Right renal cortex interstitium (tissue), 3 donors: ENCODE measurements at places on chromosomes 4 and X. TPM values are rescaled to one million over a fixed set of nuclear protein-coding genes. Genes with fewer than 3 reads are reported as not detected.

The MAGEA4 gene
- not detected for polyA plus RNA-seq

The CD40LG gene
- polyA plus RNA-seq, result 0.07 TPM

The TEX13D gene
- not detected for polyA plus RNA-seq

The GPR50 gene
- polyA plus RNA-seq, result not detected

The SPRY1 gene
- 89.6 TPM for polyA plus RNA-seq

The DCX gene
- polyA plus RNA-seq, result 1.8 TPM

The H2BW2 gene
- 0.89 TPM for polyA plus RNA-seq

The CBLL2 gene
- polyA plus RNA-seq, result not detected

The MTHFD2L gene
- polyA plus RNA-seq, result 20.9 TPM

The ASMT gene
- not detected for polyA plus RNA-seq

The TLR1 gene
- 5.7 TPM for polyA plus RNA-seq

The MAGT1 gene
- 97.5 TPM for polyA plus RNA-seq

The ARAP2 gene
- polyA plus RNA-seq, result 7.1 TPM

- no peak for DNase-seq
Measured at GRCh38 chr4:185859111-185859510, 47.1 kb upstream of the SORBS2 start.

- DNase-seq, result no peak
Measured at GRCh38 chrX:48504261-48504660, 4.5 kb upstream of the PORCN start.

DNA sequence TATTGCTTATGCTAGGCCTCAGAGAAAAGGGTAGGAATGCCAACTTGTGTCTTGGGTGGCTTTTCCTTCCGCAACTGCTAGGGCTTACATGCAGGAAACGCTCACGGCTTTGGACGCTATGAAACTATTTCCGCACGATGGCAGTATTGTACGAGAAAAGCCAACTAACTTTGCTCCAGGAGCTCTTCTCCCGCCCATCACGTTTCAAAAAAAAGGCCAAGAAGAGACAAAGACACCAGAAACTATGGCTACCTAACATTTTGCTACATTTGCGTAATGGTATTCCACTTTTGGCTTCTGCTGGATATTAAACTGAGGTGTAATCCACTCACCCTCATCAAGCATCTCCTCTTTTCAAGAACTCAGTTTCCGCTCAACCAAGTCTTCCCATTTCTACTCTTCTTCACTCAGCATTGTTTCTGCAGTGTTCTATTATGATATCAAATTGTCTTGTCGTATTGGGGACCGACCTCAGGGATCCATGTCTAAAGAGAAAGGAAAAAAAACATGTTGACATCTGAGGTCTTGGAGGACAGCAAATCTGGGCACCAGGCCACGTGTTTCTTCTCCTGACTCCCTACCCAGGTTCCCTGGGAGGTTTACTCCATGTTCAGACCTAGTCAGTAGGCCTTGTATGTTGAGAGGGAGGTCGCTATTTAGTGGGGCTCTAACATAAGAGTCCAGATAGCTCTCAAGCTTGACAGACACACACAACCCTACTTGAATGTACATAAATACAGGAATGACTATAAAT lies 239.4 kb upstream of the STK26 start:
- no peak for DNase-seq

- no peak for DNase-seq
Measured at GRCh38 chrX:121649417-121649816, 602.0 kb downstream of the GLUD2 start.

DNA sequence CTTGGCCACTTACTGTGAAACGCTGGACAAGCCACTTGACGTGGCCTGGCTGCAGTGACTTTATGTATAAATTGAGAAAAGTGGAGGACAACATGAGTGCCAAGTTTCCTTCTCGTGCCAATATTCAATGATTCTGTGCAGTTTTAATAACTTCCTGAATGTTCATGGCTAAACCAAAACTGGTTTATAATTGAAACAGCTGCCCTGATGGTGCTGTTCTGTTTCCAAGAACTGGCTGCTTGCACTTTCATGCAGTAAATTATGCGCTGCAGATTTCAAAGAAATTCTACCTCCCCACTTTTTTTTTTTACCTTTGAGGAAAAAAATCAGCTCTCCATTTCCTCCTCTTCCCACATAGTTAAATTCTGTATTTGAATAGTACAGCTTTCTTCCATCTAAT lies 205.2 kb upstream of the CASK start:
- DNase-seq, result no peak

DNA sequence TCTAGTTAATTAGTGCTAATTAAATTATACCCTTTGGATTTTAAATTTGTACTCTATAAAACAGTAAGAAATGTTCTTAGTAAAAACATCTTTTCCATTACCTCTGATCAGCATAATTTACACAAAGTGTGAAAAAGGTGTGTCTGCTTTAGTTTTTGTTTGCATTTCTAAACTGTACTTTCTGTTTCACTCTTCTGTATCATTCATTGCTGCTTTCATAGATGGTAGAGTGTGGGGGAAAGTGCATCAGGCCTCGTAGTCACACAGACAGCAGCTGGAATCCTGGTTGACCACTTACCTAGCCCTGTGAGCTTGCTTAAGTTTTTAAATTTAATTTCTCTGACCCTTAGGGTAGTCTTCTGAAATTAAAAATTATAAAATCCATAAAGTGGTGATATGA lies 275.4 kb upstream of the PITX2 start:
- DNase-seq, result no peak

DNA sequence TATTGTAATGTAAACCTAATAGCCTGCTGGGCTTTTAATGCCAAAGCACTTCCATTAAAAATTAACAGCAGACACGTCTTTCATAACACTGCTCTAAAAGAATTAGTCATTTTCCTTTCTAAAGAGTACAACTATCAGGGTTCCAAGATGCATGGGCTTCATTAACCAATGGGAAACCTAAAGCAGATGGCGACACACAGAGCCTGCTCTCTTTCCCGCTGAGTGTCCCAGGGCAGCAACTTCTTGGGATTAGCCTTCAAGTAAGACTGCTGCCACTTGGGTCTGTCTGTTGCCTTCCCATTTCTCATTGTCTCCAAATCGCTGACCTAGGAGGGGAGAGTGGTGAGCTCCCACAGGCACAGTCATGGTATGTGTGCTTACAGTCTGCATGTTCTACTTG lies 14.0 kb upstream of the PHKA2 start:
- no peak for DNase-seq

DNA sequence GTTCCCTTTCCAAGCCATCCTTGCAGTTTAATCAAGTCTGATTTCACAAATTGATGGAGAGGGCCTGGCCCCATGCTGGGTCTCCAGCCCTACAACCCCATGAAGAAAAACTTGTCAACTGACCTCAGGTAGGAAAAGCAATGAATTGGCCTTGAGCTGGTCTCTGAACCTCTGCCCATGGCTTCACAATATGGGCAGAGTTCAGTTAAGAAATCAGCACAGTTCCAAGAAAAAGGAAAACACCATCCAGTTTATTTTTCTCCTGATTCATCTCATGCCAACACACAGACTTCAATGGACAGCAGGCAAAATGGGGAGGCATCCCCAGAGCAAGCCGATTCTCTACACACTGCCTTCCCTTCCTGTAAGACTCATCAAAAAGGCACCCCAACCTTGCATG lies 3.3 kb downstream of the RIPPLY1 start:
- no peak for DNase-seq

DNA sequence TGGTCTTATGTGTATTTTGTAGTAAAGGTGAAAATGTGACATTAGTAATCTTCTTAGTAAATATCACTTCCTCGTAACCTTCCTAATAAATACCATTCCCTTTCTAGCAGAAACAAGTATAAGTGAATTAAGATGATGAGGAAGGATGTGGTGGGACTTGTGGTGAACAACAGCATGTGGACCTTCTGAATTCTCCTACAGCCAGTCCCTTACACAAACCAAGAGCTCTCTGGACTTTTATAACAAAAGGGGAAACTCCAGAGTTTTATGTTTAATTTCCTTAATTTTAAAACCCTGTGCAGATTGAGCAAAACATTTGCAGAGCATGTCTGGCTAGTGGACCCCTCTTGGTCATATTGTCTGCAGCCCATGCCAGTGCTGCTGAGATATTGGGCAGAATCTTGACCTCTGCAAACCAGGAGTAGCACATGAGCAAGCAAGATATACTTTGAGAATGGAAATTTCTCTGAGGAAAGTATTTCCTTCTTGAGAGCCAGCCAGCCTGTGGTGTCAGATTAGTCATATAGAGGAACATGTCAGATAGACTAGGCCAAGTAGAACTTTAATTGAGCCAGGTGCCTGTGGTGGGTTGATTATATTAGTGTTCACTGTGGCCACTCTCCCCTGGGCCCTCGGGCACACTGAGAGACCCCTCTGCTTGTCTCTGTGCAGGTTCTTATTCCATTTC lies 328.2 kb downstream of the DKK2 start:
- no peak for DNase-seq

GRCh38 chr4:41709844-41710481 lies 38.6 kb downstream of the PHOX2B start:
- no peak for DNase-seq

DNA sequence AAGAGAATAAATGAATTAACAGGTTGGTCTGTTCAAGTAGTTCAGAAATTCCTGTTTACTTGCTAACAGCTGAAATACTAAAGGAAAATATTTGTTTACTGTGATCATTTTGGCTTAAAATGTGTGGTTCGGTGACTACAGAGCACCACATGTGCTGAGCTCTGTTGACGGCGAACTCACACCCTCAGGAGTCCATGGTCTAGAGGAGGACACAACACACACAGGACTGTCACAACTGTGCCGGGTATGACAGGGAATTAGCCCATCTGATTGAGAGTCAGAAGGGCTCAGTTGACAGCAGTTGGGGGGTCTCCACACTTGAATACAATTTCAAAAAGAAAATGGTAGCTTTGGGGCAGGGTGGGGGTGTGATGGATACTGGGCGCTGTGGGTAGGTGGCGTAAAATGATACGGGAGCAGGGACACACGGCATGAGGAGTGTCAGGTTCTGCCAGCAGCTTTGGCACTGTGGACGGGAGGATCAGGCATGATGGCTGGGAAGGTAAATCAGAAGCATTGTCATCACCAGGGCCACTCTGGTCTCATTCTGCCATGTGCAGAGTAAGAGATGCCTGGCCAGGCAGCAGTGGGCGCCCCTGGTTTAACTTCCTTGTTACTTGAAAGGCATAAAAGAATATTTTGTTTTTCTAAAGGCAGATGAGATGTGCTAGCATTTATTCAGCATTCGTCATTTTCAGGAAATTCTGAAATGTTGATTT lies 33.3 kb downstream of the CLDN22 start:
- DNase-seq, result no peak

DNA sequence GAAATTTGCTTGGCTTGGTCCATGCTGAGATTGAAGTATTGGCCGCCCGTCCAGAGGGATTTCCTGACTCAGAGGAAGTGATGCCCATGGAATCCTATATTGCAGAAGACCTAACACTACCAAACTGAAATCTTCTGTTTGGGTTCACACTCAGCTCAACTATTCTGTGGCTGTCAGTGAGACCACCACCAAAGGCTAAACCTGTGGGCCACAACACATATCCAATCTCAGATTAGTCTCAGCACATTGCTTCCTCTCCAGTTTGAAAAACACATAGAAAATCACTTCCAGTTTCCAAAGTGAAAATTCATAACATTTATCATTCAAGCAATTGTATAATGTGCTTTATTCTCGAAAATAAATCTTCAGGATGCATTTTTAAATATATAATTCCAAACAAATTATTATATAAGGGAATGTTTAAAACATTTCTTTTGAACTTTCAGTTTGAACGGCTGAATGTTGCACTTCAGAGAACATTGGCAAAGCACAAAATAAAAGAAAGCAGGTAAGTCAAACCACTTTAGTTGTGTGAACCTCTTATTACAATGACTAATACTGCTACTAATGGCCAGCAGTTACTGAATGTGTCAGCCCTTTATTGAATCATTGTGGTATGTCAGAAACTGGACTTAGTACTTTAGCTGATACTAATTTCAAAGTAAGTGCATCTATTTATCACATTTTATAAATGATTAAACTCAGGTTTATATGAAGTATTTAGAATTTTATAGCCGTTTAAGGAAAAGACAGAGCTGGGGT lies 37.0 kb downstream of the GUCY1A1 start:
- DNase-seq, result no peak

DNA sequence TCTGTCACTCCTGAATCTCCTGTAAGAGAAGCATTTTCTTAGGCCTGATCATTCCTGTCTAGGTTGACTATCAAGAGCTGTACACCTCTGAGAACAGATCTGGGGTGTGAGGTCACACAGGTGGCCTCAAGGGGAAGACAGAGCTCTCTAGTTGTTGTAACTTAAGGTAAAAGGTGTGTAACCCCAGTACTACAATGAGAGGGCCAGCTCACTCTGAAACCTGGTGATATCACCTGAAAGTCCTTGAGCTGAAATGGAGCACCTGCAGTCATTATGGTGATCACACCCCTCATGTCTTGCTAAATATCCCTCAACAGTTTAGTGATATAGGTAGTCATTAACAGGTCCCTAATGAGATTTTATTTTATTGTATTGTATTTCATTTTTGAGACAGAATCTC lies 8.8 kb upstream of the FAM9C start:
- DNase-seq, result no peak

DNA sequence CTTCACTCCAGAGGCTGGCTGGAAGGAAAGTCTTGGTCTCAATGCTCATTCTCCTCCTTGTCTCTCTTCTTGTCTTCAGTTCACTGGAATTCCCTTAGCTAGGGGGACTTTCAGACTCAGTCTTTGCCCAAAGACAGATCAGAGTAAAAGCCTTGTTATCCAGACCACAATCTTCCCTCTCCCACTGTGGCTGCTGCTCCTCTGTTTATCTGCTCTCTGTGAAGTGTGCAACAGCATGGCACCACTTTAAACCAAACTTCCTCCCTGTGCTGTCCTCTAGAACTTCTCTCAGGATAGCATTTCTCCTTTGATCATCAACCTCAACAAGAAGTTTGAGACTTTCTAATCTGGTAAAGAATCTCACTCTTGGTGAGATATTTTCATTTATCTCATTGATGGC lies 530.1 kb upstream of the SLIT2 start:
- no peak for DNase-seq

DNA sequence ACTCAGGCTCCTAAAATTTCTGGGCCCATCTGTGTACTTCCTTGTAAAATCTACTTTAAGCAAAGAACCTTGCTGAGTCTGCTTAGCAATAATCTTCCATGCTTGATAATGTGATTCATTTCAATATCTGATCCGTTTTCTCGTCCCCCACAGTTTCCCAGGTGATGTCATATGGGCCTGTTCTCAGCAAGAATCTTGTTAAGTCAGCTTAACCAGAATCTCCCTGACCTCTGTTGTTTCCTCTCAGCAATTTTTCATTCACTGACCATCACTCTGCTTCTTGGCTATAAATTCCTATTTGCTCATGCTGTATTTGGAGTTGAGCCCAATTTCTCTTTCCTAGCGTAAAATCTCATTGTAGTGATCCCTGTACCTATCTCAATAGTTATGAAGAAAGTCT lies 13.9 kb downstream of the CSN2 start:
- no peak for DNase-seq
